ENCODE measurements at places on chromosomes 13 and 19.

DNA sequence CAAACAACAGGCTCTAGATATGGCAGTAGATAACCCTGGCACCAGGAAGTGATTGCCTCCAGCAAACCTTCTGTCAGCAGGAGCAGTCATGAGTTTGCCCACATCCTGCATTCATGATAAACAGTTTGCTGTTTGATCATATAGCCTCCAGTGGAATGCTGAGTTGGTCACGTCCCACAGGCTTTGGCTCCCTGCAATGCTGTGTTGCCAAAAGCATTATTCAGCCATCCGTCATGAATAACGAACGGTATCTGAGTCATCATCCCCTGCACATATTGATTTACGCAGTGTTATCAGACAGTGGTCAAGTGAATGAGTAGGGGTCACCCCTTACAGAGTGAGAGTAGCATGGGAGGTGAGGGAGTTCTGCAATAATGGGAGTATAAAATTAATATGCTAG lies 21.9 kb upstream of the ZNF432 start:
- no peak for DNase-seq

GRCh38 chr13:50421473-50422130 lies 406.4 kb downstream of the KCNRG start:
- peak; percentile 87 for DNase-seq

- no peak for DNase-seq
Measured at GRCh38 chr19:56670961-56671612, 470 bp downstream of the ZNF835 start.

DNA sequence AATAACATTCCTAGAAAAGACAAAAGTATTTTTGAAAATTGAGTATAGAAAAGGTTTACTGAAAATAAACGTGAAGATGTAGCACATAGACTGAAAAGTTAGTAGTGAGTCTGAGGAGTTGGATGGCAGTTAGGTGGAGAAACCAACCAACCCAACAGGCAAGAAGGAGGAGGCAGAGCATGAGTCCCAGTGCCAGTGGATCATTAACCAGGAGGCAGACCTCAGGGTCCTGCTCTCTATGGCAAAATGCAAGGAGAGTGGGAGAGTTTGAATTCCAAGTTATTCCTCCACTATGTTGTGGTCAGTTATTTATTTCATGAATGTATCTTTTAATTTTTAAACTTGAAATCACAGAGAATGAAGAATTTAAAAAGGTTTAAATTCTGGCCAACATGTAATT lies 446.4 kb downstream of the GPC6 start:
- DNase-seq, result no peak

DNA sequence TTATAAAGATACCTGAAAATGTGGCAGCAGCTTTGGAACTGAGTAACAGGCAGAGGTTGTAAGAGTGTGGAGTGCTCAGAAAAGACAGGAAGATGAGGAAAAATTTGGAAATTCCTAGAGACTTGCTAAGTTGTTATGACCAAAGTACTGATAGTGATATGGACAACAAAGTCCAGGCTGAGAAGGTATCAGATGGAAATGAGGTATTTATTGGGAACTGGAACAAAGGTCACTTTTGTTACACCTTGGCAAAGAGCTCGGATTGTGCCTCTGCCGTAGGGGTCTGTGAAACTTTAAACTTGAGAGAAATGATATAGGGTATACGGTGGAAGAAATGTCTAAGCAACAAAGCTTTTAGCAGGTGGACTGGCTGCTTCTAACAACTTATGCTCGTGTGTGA lies 419.9 kb downstream of the PCDH17 start:
- DNase-seq, result no peak

GRCh38 chr13:40271931-40272775 lies 394.3 kb downstream of the FOXO1 start:
- DNase-seq, result no peak

All from NCI-H748 treated with DMSO at 0.1 percent for 48 hours (cell line).